ENCODE measurements at places on chromosomes 16 and 17. TPM values are rescaled to one million over a fixed set of nuclear protein-coding genes. Genes with fewer than 3 reads are reported as not detected.

DNA sequence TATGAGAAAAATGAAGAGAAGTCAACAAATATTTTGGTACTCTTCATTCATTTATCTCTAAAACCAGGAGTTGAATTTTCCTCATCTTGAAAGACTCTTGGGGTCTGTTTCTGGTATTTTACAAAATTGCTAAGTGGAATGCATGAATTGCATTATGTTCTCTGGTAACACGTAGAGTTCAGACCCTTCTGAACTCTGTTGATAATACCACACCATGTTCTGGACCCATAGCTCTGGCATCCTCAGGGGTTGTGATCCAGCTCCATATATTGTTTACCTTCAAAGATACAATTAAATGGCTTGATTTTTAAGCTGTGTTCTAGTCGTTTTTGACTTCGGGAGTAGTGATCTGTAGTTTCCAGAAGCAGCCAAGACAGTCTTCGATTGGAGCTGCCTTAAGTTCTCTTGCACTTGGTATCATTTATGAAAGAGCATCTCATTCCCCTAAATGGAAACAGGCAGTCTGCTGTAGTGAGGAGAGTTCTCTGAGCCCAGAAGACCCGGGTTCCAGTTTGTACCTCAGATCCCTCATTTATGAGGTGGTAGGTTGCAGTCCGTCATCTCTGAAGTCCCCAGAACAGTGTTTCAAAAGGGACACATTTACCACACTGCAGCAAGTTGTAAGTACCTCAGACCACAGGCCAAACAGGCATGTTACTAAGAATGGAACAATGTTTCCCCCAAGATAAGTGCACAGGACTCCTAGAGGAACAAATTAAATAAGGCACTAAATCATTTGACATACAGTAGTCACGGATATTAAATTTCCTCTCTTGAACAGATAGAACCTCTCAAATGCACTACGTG lies 9.6 kb downstream of the PSMD7 start:
- H3K27ac ChIP-seq = no peak overlapping the region
- H3K36me3 ChIP-seq = peaks cover 11% of the 10 kb centered on the region
- H3K4me1 ChIP-seq = no peaks in the 10 kb centered on the region
- no peak for DNase-seq
- no peak overlapping the region for H3K4me3 ChIP-seq
- no peaks in the 10 kb centered on the region for H3K27me3 ChIP-seq

DNA sequence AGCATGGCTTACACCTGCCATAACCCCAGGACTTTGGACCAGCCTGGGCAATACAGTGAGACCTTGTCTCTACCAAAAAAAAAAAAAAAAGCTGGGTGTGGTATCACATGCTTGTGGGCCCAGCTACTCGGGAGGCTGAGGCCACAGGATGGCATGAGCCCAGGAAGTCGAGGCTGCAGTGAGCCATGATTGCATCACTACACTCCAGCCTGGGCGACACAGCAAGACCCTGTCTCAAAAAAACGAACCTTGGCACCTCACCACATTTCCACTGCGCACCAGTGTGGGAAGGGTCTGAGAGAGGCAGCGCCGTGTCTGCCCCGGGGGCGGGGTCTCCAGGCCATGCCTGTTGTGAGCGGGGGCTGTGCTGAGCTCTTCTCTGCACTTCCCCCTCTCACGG lies 6.3 kb downstream of the ACSF3 start:
- no peak overlapping the region for H3K4me3 ChIP-seq
- no peak overlapping the region for H3K27ac ChIP-seq
- DNase-seq = no peak
- no peaks in the 10 kb centered on the region for H3K27me3 ChIP-seq
- peaks cover under 1% of the 10 kb centered on the region for H3K4me1 ChIP-seq
- no peaks in the 10 kb centered on the region for H3K36me3 ChIP-seq

DNA sequence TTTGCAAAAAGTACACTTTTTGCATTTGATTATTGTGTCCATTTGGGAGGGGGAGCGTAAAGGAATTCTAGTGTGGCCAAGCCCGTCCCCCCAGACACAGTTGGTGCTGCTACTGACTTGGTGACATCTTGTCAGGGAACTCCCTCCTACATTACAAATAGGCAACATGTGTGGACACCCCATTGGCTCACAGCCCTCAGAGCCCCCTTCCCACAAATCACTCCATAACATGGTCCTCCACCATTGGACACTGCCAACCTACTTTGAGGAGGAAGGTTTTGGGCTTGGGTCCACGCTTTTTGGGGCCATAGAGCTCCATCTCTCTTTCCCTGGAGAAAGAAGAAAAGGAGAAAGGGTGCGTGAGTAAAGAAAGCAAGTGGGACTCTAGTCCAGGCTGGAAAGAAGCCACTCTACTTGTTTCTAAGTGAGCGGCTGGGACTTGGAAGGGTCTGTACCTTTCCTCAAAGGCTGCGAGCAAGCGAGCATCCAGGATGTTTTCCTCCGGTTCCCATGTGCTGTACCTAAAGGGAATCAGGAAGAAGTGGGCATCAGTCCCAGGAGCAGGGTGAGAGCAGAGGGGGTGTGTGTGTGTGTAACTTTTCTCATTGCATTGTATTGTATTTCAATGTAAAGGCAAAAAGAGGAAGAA lies 958 bp downstream of the CBX8 start:
- no peak for DNase-seq
- peak overlapping the region; percentile 62 for H3K4me3 ChIP-seq
- peaks cover 60% of the 10 kb centered on the region for H3K27me3 ChIP-seq
- peaks cover 3% of the 10 kb centered on the region for H3K4me1 ChIP-seq

GRCh38 chr16:48942996-48943395 lies 333.0 kb upstream of the N4BP1 start:
- no peaks in the 10 kb centered on the region for H3K4me1 ChIP-seq
- no peak for DNase-seq
- no peaks in the 10 kb centered on the region for H3K27me3 ChIP-seq
- no peak overlapping the region for H3K27ac ChIP-seq

DNA sequence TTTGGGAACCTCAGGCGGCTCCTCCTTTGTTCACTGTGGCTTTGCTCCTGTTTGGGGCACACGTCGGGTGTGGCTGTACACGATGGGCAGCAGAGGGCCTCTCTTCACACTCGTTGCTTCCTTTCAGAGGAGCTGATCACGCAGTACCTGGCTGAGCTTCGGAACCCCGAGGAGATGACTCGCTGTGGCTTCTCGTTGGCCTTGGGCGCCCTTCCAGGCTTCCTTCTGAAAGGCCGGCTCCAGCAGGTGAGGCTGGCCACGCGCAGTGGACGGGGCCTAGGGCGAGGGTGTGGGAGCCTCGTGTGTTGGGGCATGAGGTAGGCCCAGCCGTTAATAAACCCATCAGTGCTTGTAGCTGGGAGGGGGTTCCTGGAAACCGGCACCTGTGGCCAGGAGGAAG lies 85.0 kb upstream of the ZNF750 start:
- no peak for DNase-seq
- no peak overlapping the region for H3K4me3 ChIP-seq
- H3K27me3 ChIP-seq = no peaks in the 10 kb centered on the region
- H3K27ac ChIP-seq = no peak overlapping the region
- no peaks in the 10 kb centered on the region for H3K36me3 ChIP-seq
- H3K4me1 ChIP-seq = no peaks in the 10 kb centered on the region

UTS2R gene
- not detected for total RNA-seq

NUP88 gene
- 102 TPM for total RNA-seq
